ENCODE measurements at places on chromosomes 1 and 21. TPM values are rescaled to one million over a fixed set of nuclear protein-coding genes. Genes with fewer than 3 reads are reported as not detected.

Gene OR10J1
- not detected for total RNA-seq

Gene NBPF26
- 95.7 TPM for total RNA-seq

Gene GBP4
- total RNA-seq = 11.6 TPM

Gene TDRD5
- total RNA-seq = 0.70 TPM

Gene OR2T2
- not detected for total RNA-seq

Gene UBL4B
- not detected for total RNA-seq

GRCh38 chr1:157105298-157105987 is 5.8 kb upstream of the ETV3L start:
- no peak for DNase-seq

- DNase-seq = no peak
Observed at GRCh38 chr1:200079232-200079940, 51.9 kb downstream of the NR5A2 start.

DNA sequence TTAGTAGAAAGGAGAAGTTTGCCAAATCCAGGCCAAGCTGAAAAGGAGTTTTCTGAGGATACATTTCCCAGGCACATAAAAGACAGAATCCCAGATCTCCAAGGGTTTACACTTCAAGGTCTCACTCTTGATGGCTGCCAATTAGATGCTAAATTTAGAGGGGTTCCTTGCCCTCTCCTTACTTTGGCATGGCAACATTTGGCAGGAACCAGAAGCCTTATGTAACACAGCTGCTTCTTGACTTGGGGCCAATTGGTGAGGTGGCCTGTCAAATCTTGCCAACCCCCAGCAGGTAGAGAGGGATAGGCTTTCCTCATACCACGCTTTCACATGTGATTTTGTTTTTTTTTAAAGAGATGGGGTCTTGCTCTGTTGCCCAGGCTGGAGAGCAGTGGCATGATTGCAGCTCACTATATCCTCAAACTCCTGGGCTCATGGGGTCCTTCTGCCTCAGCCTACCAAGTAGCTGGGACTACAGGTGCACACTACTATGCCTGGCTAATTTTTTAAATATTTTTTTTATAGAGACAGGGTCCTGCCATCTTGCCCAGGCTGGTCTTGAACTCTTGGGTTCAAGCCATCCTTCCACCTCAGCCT is 25.2 kb upstream of the NKAIN1 start:
- no peak for DNase-seq

DNA sequence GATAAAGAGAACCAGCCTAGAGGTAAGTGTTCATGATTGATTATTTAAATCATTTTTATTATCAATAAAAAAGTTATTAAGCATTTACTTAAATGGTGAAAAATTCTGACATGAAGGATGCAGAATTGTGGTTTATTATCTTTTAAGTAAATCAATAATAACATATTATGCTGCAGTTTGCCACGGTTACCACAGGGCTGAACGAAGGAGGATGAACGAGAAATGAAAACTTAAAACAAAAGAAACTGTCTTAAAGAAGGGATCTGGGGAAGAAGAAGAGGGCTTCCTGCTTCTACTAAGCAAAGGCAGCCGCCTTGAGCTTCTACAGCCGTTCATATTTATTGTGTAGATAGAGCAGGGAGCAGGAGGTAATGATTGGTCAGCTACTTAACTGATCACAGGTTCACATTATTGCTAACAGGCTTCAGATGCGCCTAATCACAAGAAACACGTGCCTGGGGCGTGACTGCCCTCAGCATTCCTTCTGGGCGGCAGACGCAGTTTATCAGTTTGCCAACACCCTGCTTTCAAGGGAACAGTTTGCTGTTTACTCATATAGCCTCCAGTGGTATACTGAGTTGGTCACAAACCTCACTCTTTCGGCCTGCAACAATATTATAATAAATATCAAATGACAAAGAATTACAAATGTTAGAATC is 5.8 kb upstream of the FNBP1L start:
- DNase-seq = peak; percentile 80

GRCh38 chr1:221735999-221736398 is 5.9 kb downstream of the DUSP10 start:
- no peak for DNase-seq

DNA sequence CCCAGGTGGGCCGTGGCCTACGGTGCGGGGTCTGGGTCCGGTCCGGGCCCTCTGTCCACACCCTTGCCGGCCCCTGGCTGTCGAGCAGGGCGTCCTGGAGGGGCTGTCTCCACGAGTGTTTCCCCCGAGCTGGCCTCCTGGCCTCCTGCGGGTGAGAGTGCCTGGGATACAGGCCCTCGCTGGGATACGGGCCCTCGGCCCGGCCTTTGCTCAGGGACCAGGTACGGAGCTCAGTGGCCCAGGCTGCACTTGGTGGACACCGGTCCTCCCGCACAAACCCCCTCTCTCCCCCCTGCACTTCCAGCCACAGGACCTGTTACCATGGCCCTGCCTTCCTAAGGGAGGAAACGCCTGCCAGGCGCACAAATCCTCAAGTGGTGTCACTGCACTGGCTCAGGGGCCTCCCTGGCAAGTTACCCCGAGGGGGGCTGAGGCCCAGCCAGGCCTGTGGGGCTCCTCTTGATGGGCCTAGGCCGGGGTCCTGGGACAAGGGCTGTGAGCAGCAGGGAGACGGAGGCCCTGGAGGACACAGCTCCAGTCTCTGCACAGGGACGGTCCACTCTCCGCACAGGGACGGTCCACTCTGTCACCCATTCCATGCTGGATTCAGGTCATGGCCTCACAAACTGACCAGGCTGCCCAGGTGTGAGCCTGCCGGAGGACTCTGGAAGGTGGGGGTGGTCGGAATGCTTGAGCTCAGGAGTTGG is 18.2 kb upstream of the RNF223 start:
- DNase-seq = no peak

DNA sequence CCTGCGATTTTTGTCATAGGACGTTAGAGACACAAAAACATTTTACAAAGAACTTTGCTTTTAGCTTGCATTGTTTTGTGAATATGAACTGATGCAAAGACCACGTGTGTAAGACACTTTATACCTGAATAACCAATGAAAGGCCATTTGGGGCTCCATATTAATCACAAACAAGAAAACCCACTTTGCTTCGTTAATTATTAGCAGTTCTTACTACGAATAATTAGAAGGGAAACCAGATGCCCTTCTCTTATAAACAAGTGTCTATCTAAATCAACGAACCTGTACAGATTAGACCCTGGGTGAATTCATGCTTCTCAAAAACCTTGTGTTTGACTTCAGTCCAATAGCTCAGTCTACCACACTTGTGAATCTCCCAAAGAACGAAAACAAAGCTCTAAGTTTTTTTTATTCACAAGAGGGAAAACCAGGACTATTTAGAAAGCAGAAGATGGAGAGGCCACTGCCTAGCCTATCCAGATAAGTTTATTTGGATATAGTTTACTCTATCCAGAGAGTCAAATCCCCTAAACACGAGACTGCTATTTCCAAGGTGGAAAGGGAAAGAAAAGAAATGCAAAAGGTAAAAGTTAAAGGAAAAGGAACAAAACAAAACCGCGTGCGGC is 897 bp downstream of the CYYR1 start:
- no peak for DNase-seq

DNA sequence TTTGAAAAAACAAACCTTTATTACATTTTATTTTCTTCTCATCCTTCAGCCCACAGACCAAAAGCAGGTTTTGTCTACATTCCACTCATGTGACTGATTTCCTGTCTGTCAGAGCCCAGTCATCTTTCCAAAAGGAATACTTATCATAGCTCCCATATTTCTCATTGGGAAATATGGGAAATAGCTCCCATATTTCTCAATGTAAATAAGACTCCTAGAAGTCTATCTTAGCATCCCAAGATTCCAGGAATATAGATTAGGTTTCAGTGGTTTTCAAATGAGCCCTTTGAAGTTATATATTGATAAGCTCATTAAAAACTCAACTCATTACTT is 19.1 kb upstream of the NRDC start:
- DNase-seq = no peak

- no peak for DNase-seq
Observed at GRCh38 chr1:5466487-5466886, 525.7 kb downstream of the NPHP4 start.

Data from Peyer's patch (tissue), 4 donors.